ENCODE measurements at places on chromosomes 2 and 18. TPM values are rescaled to one million over a fixed set of nuclear protein-coding genes. Genes with fewer than 3 reads are reported as not detected.

The DCDC2C gene
- not detected for total RNA-seq

The KLHL30 gene
- not detected for total RNA-seq

The OTOF gene
- 7.2 TPM for total RNA-seq

The MTERF4 gene
- 39.3 TPM for total RNA-seq

The CD207 gene
- not detected for total RNA-seq

The PELI1 gene
- 33.8 TPM for total RNA-seq

The IL1R2 gene
- 1.6 TPM for total RNA-seq

The TRIM43 gene
- total RNA-seq, result not detected

Measured in activated CD4-positive, alpha-beta T cell treated with anti-CD3 and anti-CD28 coated beads, Interleukin-2, amount 10 ng/mL, durations not matched to agents 24 days and 14 days (primary cell).